Stimulated activated CD4-positive, alpha-beta T cell treated with anti-CD3 and anti-CD28 coated beads, Interleukin-4, amount 100 ng/mL, for 4 hours (primary cell): ENCODE measurements at places on chromosomes 11 and 22.

DNA sequence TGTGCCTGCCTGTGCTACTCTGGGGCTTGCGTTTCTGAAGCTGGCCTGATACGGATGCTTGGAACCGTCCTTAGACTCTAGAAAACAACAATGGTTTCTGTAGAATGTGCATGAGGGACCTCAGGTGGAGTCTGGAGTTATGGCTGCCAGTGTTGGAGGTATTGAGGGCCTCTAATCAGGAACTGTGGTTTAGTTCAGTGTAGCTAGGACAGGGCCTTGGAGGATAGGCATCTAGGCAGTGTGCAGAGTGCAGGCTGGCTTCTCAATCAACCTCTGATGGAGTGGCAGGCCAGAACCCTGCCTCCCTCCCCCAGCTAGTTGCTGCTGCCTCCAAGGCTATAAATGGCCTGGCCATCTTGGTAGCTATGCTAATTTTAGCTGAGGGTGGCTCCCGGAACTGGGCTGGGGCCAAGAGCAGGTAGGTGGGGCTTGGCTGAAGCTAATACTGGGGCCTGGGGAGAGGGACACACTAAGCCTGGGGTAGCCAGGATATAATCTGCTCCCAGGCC lies 4.0 kb downstream of the STIM1 start:
- no peak for DNase-seq

- DNase-seq = no peak
Measured at GRCh38 chr11:75554258-75555022, 7.6 kb upstream of the SERPINH1 start.

- DNase-seq = no peak
Measured at GRCh38 chr22:50551160-50551752, 5.6 kb downstream of the KLHDC7B start.

- DNase-seq = no peak
Measured at GRCh38 chr11:19988598-19988997, 171.7 kb downstream of the DBX1 start.

DNA sequence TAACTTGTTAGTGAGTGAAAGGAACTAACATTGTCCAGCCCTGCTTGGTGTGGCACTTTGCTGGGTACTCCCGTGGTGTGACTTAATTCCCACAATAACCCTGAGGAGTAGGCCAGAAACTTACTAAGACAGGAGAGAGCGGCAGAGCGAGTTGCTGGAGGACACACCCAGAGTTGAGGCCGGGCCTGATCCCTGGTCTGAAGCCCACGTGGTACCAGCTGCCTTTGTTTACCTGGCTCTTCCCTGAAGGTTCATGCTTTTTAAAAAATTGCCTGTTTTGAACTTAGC lies 594 bp downstream of the MPST start:
- no peak for DNase-seq

- DNase-seq = no peak
Measured at GRCh38 chr11:2724653-2725367, 25.0 kb upstream of the KCNQ1OT1 start.

DNA sequence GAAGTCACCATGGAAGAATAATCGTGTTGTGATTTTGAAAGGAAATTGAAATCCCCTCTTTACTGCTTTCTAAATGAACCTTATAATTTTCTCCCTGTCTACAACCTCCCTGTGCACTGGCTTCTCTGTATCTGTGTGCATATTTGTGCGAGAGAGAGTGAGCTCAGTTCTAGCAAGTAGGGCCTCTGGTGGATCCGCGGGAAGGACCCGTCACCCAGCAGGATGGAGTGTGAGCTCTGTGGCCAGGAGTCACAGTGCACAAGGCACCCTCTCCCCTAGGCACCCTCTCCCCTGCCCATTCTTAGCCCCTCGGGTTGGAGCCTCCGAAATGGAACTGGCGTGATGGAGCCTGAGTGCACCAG lies 109.0 kb downstream of the TRIM29 start:
- no peak for DNase-seq

DNA sequence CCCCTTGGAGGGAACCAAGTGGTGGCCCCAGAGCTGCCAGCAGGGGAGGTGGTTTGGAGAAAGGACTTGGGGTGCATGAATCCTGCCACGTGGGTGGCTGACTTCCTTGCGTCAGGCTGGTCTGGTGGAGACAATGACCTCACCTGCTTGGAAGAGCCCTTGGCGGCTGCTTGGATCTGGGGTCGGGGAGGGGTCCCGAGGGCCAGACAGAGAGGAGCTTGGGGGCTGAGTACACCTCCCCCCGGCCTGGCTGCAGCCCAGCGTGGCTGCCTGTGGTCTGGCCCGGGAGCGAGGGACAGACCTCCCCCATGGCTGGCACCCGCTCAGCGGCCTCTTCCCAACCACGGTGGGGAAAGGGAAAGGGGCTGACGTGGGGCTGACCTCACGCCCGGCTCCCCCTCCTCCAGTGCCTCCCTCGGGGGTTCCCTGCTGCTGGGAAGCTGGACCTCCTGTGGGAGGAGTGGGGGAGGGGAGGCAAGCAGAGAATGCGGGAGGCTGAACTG lies 13.8 kb downstream of the LIF start:
- DNase-seq = no peak

DNA sequence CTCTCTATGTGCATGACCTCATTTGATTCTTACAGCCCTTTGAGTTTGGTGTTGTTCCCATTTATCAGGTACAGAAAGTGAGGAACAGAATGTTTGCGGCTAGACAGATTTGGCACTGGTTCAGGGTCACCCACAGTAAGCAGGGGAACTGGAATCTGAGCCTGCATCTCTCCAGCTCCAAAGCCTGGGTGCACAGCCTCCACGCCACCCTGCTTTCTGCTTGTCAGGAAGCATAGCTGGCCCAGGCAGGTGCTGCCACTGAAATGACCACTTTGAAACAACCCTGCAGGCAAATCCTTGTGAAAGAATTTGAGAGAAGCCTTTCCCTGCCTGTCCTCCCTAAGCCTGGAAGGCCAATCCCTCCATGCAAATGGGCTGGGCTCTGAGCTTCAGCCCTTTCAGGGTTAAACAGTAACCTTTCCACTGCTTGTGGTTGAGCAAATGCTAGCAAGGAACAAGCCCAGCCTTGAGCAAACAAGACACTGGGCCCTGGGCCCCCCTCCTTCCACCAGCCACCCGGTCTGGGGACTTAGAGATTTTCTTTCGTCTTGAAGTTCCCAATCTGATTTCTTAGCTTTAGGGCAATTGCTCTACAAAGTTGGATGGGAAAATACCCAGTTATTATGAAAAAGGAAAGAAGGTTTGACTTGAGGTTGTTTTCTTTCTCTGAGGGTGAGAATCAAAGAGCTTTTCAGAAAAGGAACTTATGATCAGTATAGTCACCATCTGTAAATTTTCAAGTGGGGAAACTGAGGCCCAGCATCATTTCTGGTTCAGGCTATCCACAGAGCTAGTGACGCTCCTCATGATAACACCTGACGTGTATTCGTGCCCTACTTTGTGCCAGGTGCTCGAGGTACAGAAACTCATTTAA lies 19.4 kb downstream of the EHF start:
- no peak for DNase-seq

- DNase-seq = peak; percentile 45
Measured at GRCh38 chr11:32829680-32830412, at the start of gene PRRG4. Gene PRRG4 (plus strand): TSS chr11:32829927. CDS start chr11:32830530, 603 bp downstream.

GRCh38 chr11:111429066-111429506 lies 50.0 kb upstream of the POU2AF1 start:
- DNase-seq = peak; percentile 46

GRCh38 chr11:119608781-119609180 lies 120.2 kb downstream of the NECTIN1 start:
- DNase-seq = no peak

DNA sequence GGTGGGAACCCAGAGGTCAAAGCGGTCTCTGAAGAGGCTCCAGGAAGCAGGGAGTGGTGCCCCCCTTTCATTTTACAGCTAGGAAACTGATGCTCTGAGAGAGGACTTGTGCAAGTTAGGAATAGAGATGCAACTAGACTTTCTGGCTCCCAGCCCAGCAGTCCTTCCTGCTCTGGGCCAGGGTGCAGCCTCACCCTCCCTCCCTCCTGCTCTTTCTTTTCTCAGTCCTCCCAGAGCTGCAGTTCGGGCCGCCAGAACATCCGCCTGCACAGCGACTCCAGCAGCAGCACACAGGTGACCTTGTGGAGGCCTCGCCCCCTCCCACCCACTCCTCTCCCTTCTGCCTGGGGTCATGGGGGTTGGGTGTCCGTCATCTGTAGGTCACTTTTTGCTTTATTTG lies 51.5 kb downstream of the LHFPL7 start:
- DNase-seq = no peak

GRCh38 chr22:22974156-22974555 lies 86.5 kb downstream of the IGLL5 start:
- no peak for DNase-seq

DNA sequence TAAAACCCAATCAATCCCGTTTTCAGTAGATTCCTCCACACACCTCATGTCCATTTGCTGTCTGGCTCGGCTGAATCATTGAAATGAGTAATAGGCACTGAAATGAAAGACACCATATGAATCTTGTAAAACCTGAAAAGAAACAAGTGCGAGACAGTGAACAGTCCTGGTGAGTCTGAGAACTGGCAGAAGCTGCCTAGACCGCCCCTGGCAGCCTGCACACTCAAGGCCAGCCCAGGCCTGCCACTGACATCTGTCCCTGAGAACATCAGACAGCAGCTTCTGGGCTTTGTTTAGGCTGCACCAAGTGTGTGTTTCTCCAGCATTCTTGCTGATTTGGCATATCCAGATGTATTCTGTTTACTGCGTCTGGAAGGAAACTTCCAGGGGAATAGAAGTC lies 44.8 kb downstream of the ENDOD1 start:
- no peak for DNase-seq

DNA sequence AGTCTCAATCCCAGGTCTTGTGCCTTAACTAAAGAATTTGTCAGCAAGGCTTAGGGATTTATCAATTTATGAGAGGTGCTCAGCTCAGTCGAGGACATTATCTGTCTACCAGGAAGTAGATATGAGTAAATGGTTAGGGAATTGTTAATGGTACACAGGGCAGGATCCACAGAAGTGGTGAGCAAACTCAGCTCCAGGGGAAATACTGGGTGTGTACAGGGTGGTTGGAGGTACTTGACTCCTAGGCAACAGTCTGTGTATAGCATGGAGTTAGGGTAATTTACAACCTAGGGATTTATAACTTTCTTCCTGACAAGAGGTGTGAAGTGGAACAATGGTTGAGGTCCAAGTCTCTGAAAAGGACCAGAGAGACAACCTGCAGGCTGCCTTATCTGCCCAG lies 123.4 kb upstream of the OR9Q1 start:
- DNase-seq = no peak

- no peak for DNase-seq
Measured at GRCh38 chr11:70078095-70078780, at the start of gene ANO1. Gene ANO1 (plus strand): TSS chr11:70078317. CDS start chr11:70078607, 290 bp downstream.

- no peak for DNase-seq
Measured at GRCh38 chr11:115724666-115725065, 220.5 kb upstream of the CADM1 start.
